ENCODE measurements at places on chromosomes 16 and 17.

- no peak for DNase-seq
Observed at GRCh38 chr17:30549864-30550511, 72.8 kb downstream of the GOSR1 start.

GRCh38 chr17:65078441-65079160 lies 22.1 kb upstream of the GNA13 start:
- DNase-seq = peak; percentile 59

- DNase-seq = no peak
Observed at GRCh38 chr17:74218436-74218835, 5.1 kb downstream of the TTYH2 start.

GRCh38 chr17:50203604-50204345 lies 2.3 kb upstream of the COL1A1 start:
- peak; percentile 90 for DNase-seq

DNA sequence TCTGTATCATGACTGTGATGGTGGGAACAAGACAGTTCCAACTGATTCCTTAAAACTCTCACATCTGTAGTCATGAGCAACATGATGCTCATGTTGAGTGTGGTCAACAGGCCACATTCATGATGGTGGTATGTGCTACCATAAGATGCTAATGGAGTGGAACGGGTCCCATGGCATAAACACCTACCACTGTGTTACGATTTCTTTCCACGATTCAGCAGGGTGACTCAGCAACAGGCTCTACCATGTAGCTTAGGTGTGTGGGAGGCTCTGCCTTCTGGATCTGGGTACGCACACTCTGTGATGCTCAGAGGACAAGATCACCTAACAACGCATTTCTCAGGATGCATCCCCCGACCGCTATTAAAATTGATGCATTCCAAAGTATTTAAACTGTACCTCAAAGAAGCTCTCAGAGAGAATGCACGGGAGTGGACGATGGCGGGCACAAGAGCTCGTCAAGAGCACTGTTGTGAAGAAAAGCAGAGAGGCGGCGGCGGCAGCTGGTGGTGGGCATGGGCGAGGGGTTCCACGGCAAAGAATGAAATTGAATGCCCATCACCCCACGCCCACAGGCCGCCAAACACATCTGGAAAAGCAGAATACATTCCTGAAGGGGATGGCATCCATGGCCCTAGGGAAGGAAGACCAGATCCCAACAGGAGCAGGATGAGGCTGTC lies 133.3 kb downstream of the ZNF778 start:
- no peak for DNase-seq

- DNase-seq = peak; percentile 66
Observed at GRCh38 chr17:58534901-58535421, 20.5 kb upstream of the MTMR4 start.

- DNase-seq = peak; percentile 42
Observed at GRCh38 chr17:48100160-48100559, 1.1 kb downstream of the CBX1 start.

- DNase-seq = no peak
Observed at GRCh38 chr16:56977823-56978430, 11.4 kb upstream of the NLRC5 start.

DNA sequence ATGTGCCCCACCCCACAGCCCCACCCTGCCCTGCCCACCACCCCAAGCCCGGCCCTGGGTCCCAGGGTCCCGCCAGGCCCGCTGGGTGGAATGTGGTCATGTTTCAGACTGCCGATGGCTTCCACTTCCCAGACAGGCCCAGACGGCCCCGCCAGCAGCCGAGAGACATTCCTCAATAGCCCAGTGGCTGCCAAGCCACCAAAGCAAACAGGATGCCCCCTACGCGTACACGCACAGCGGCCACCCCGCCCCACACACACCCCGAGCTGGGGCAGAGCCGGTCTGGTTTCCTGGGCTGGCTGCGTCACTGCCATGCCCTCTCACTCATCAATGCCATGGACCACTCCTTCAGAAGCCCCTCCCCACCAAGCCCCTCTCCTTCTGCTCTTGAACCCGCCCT lies 1.2 kb upstream of the KRT17 start:
- no peak for DNase-seq

- peak; percentile 14 for DNase-seq
Observed at GRCh38 chr17:28227316-28228108, 91.5 kb upstream of the TMEM97 start.

DNA sequence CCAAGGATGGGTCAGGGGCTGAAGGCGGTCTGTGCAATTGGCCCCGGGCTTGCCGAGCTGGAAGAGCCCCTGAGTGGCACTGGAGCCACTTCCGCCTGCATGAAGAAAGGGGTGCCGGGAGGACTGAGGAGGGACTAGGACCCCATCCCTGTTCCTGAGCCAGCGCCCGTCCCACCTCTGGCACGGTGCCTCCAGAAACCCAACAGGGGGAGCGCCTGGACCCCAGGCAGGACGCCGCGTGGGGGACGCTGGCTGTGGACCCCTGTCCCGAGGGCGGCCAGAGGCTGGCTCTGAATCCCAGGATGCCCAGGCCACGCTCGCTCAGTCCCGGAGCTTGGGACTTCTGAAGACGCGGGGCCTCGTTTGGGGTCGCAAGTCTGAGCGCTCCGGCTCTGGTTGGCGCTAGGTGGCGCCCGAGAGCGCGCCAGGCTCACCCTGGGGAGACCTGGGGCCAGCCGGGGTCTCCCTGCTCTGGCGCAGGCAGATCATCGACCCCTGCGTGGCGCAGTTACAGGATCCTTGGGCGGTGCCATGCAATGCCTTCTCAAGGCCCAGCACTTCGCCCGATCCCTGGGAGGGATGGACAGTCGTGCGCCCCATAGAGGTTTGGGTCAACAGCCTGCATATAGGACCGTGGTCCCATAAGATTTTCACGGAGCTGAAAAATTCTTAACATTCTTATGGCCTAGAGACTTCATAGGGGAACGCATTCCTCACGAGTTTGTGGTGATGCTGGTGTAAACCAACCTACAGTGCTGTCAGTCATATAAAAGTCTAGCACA lies 58.5 kb upstream of the CREBBP start:
- peak; percentile 83 for DNase-seq

Measured in fibroblast of villous mesenchyme (primary cell).